Renal cortex interstitium (tissue), 15 donors: ENCODE measurements at places on chromosomes 6 and 20.

- no peak for DNase-seq
These were observed 78.5 kb upstream of the BHLHE23 start for GRCh38 chr20:63085151-63085861.

DNA sequence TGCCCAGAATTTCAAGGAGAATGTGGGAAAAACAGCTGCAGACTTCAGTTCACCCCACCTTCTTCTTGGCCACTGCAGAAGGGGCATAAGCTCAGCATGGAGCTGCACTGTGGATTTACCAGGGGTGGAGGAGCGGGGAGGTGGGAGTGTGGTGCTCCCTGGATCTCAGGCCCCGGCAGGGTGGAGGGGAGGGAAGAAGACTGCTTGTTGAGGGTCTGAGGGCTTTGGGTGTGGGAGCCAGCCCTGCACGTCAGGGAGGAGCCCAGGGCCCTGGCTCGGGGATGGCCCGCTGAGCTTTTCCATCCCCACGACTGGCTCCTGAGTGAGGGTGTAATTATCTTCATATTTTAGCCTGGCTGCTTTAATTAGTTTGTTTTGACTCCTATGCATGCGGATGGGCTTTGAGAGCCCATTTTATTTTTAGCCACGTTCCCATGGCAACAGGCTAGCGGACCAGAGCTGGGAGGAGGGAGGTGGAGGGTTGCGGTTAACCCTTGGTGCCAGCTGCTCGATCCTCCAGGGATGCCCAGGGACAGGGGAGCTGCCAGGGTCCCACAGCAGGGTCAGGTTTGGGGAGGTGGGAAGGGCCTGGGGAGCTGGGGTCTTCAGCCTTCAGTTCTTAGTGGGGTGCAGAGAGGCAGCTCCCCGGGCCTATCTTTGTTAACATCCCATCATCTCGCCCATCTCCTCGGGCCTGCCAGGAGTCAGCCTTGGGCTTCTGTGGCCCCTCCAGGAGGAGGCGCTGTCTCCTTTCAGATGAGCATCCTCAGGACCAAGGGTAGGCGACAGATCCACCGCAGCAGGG lies 68.2 kb downstream of the RAB44 start:
- DNase-seq: peak; percentile 74

- DNase-seq: no peak
These were observed 75.1 kb downstream of the MYO6 start for GRCh38 chr6:75824160-75824559.

- DNase-seq: no peak
These were observed 35.0 kb downstream of the TGM2 start for GRCh38 chr20:38129893-38130609.

GRCh38 chr6:89479897-89480296 lies 46.9 kb downstream of the ANKRD6 start:
- DNase-seq: no peak

- no peak for DNase-seq
These were observed 1.6 kb downstream of the PRDM1 start for GRCh38 chr6:106087548-106088325.

DNA sequence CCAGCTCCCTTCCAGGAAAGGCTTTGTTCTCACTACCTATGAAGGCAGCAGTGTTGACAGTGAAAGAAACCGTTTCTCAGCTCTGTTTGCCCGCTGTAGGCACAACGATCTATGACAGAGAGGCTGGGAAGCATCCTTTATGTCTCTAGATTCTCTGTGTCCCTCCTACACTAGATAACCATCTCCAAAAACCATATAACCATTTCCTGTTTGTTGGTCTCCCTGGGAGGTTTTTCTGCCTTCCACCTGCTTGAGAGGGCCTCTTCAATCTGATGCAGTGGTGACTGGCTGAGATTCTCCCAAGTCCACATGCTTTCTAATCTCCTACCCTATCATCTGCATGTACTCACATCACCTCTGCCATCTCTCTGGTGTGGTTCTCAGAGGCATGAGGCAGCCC lies 32.0 kb upstream of the TMEM217 start:
- DNase-seq: no peak

- no peak for DNase-seq
These were observed 1.8 kb downstream of the ZBTB12 start for GRCh38 chr6:31899882-31900722.

DNA sequence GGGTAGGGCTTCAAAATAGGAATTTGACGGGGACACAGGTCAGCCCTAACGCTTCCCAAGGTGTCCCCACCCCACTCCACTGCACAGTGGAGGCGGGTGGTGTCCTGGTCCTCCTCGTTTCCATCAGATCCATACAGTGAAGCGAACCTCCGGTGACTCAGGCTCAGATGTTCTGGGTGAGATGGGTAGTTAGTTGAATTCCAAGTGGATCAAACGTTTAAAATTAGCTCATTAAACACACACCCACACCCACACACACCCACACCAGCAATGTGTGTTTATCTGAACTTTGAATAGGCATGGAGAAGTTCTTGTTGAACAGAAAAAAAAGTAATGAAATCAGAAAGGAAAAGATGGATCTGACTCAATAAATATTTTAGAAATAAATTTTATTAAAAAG lies 58.9 kb downstream of the CDH4 start:
- DNase-seq: no peak

GRCh38 chr20:10629946-10630650 lies 43.7 kb downstream of the JAG1 start:
- no peak for DNase-seq

DNA sequence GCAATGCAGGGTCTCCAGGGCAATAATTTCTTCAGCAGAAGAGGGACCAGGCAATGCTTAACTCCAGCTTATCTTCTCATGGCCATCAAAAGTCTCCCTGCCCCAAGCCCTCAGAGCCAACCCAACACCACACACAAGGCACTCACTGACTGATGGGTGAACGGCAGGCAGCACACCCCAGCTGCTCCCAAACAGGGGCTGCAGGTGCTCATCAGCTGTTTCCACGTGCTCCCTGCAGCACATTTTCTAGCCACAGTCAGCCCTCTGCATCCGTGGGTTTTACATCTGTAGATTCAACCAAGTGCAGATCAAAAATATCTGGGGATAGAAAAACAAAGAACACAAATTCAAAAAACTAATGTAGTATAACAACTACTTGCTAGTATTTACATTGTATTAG lies 4.0 kb upstream of the GABRR1 start:
- DNase-seq: no peak

GRCh38 chr6:116387374-116387773 lies 16.6 kb downstream of the DSE start:
- DNase-seq: no peak

DNA sequence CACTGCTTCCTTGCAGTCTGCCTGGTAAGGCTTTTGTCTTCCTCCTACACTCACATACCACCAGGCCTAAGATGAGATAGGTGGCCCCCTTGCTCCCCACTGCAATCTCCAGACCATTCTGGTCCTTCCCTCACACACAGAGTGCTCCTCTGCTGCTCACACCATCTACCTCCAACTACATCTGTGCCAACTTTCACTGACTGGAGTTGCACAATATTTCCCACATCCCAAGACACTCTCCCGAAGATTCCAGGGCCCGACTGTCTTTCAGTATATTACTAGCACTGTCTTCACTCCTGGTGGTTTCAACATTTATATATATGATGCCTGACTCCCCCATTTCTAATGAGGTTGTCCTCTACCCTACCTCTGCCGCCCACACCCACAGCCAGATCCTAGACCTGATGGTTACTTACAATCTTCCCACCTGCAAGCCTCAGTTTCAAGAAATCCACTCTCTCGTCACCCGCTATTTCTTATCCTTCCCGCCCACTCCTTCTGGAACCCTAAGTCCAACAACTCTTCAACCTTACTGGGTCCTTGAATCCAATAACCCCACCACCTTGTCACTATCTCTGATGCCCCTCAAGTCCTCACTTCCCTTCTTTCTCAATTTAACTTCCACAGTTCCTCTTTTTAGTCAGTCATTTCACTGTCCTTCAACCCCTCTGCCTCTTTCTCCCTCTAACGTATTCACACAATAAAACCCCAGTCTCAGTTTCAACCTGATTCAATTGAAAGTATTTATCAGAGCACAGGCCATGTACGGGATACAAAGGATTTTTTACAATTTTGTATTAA lies 21.6 kb downstream of the RALGAPA2 start:
- DNase-seq: no peak

DNA sequence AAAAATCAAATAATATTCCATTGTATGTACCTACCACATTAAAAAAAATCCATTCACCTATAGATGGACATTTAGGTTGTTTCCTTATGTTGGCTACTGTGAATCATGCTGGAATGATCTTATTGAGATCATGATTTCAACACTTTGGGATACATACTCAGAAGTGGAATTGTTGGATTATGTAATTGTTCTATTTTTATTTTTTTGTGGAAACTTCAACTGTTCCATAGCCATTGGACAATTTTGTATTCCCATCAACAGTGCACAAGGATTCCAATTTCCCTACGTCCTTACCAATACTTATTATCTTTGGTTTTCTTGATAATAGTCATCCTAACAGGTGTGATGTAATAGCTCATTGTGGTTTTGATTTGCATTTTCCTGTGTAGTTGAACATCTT lies 834.0 kb downstream of the MAFB start:
- no peak for DNase-seq

DNA sequence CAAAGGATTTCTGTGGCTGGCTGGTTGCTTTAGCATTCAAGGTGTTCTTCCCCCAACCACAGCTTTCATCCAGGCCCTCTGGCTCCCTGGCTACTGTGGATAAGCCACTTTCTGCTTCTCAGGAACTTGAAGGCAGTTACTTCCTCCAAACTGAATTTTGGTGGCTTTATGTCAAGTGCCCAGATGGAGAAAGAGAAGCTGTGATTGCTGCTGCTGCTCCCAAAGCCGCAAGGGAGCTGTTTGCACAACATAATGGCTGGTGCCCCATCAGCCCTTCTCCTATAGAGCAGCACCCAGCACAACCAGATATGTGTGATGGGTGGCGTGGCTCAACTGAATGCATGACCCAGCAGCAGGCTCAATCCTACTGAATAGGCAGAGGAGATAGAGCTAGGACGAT lies 465.2 kb downstream of the MAFB start:
- DNase-seq: no peak

DNA sequence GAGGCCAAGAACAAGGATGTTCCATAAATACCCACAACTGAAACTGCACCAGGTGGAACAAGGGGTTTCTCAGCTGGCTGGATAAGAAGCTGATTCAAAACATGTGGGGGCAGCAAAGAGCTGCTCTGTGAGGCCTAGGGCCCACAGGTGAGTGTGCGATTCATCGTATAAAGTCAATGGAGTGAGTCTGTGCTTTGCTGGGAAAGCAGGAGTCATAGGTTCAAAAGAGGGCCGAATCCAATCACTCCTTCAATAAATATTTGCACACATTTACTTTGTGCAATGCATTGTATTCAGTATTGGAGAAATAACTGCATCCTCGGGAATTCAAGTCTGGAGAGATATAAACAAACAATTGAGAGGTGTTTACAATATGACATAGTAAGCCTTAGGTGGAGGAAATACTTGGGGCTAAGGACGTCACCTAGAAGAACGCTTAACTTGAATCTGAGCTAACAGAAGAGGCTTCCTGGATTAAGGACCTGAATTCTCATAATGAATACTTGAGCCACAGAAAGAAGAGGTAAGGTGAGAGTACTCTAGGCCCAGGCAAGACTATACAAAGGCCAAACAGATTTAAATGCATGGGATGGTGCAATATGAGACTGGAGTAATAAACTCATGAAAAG lies 83.7 kb upstream of the TMEM30A start:
- DNase-seq: peak; percentile 24

DNA sequence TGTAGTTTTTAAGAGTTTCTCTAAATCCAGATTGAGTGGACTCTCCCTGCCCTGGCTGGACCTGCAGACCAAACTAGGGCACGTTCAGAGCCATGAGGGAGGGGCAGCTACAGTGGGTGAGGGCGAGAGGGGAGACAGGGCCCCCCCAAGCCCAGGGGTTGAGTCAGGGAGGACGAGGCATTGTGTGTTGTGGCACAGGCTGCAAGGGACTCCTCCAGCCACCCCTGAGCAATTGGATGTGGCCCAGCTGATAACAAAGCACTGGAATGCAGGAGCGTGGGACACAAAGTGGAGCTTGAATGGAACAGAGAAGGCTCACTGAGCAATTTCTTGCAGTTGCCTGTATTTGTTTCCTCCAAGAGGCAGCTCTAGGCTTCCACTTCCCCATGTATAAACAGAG lies 43.5 kb upstream of the MYL9 start:
- DNase-seq: no peak

- no peak for DNase-seq
These were observed 42.0 kb downstream of the EDN1 start for GRCh38 chr6:12331951-12332749.

- no peak for DNase-seq
These were observed 21.7 kb downstream of the TMEM74B start for GRCh38 chr20:1163105-1163504.

DNA sequence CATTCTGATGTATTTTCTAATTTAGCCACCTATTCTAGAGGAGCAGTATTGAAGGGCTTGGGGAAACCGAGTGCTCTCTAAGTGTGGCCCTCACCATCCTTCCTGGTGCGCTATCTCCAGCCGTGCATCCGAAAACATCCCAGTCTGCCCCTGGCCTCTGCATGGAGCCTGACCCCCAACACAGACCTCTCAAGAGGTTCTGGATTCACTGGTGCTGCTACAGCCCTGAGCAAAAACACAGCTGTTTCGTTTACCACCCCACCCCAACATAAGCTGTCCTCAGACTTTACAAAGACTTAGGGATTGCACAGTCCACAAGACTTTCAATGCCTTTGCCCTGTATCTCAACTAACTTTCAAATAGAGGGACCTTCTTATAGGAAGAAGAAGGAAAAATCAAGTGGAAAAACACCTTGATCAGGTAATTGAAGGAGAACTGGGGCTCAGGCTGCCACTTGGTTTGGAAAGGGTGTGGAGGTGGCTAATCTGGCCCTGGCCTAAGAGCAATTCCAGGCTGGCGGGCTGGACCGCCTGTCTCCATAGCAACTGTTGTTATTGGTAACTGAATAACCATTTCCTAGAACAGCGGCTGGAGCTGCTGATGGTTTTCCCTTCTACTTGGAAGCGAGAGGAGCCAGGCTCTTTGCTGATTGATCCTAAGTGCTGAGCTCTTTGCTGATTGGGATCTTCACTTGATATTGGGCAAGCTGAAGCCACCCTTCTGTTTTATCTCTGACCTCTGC lies 90.2 kb upstream of the TOX2 start:
- peak; percentile 36 for DNase-seq

- no peak for DNase-seq
These were observed 149.0 kb upstream of the CST7 start for GRCh38 chr20:24799971-24800580.

DNA sequence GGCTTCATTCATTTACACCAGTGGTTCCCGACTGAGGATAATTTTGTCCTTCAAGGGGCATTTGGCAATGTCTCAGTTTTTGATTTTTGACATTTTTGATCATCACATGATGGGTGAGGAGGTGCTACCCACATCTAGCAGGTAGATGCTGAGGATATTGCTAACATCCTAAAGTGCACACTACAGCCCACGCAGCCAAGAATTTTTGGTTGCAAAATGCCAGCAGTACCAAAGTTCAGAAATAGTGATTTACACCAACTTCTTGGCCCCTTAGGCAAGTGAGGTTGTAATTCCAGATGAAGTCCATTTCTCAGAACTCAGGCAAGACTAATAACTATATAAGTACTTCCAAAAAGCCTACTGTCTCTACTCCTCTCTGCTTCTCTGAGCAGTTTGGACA lies 80.1 kb upstream of the TSHZ2 start:
- DNase-seq: no peak
